ENCODE measurements at places on chromosomes 12 and 14.

DNA sequence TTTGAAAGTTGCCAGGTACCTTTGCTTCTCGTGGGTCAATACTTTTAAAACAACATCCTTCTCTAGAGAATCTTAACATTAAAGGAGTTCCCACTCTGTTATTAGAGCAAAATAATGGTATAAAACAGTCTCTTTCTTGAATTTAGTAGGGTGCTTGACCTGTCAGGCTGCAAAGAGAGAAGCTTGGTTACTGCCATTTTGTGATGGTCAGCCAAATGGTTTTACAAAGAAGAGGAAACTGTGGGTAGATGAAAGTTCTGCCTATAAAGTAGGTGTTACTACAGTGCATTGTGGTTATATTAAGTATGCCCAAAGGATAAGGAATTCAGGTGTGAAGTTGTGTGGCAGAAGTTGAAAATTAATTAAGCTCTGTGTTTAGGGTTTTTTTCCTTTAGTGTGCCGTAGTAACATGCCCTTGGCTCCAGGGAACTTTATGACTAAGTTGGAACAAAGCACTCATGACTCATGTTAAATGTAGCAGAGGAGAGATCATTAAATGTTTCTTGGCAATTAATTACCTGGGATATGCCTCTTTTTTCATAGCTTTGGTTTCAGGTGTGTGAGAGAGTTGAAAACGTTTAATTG lies 354.0 kb upstream of the KITLG start:
- no peak for DNase-seq

DNA sequence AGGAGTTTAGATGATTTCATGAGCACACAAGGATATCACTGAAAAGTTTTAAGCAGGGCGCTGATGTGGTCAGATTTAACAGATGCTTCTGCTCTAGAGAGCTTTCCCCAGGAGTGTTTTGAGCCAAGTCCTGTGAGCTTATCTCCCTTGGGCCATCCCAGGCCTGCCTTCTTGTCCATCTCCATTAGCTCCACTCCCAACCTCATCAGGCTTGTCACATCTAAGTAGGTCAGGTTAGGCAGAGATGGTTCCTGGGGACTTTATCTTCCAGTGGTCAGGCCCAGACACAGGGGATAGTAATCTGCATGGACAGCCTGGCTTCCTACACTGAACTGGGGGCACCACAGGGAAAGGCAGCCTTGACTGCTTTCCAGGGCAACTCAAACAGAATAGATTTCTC lies 145.4 kb upstream of the SRRM4 start:
- DNase-seq: no peak

DNA sequence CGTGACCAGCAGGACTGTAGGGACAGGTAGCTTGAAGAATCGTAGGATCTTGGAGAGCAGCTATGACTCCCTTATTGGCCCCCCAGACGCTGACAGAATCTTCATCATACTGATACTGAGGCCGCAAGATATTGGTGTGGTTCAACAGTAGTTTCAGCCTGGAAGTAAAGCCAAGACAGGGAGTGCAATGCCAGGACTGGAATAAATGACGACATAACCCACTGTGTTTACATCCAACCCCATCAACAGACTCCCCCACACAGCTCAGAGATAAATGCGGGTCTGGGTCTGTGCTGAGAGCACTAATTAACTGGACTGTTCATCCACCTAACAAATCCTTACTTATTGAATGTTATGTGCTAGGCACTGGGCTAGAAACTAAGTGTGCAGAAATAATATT lies 16.6 kb downstream of the NOXRED1 start:
- DNase-seq: no peak

GRCh38 chr12:109718390-109718789 lies 4.8 kb downstream of the FAM222A start:
- no peak for DNase-seq

DNA sequence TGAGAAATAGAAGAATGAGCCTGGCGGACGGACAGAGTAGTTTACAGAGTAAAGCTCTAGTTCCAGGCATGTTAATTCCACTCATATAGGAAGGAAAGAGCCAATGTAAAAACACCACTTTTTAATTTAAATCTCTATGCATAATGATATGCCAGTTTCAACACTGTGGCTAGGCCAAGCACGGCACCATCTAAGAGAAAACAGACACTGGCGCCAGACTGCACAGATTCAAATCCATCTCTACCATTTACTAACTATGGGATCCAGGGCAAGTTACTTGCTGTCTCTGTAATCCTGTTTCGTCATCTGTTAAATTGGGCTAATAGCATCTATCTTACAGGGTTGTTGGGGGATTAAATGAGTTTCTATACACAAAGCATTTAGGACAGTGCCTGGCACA lies 27.5 kb downstream of the RMST start:
- DNase-seq: no peak

DNA sequence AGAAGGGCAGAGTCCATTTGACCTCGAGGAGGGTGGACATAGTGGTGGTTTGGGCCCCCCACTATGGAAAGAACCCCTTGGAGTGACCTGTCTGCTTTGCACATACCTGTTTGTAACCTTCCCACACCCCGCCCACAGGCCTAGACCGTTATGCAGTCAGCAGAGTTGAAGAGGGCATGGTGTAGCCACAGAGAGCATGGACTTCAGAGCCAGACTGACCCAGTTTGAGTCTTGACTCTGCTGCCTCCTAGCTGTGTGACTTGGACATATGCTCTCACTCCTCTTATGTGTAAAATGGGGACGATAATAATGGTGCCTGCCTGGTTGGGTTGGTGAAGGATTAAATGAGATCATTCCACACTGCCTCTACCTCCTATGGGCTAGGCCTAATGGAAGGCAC lies 40.9 kb upstream of the NOS1 start:
- no peak for DNase-seq

- DNase-seq: no peak
These were observed 1.9 kb upstream of the PIWIL1 start for GRCh38 chr12:130335517-130336392.

GRCh38 chr12:19608039-19608438 lies 168.7 kb downstream of the AEBP2 start:
- no peak for DNase-seq

DNA sequence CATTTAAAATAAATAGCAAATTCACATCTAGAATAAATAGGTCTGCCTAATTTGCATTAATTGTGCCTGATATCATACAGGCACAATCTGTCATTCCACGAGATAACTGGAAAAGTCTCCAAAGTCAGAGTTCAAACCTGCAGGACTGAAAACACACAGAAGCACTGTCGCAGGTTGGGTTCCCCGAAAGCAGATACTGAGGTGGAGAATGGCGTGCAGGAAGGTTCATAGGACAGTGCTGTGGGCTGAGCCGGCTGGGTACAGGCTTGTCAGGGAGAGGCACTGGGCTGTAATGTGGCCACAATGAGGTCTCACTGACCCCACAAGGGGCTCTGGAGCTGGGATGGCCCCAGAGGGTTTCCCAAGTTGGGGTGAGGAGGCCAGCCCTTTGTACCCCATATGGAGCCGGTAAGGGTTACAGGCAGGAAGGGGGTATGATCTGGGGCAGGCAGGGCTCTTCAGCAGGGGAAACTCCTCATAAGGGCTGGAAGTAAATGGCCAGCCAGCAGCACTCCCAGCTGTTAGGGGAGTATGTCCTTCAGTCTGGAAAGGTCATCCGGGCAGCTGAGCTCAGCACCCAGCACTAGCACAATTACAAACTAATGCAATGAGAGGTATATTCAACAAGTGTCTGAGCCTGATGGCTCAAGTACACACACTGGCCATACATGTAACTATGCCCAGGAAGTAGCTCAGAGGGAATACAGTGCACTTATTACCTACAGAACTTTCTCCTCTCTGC lies 68.5 kb downstream of the NT5DC3 start:
- DNase-seq: no peak

DNA sequence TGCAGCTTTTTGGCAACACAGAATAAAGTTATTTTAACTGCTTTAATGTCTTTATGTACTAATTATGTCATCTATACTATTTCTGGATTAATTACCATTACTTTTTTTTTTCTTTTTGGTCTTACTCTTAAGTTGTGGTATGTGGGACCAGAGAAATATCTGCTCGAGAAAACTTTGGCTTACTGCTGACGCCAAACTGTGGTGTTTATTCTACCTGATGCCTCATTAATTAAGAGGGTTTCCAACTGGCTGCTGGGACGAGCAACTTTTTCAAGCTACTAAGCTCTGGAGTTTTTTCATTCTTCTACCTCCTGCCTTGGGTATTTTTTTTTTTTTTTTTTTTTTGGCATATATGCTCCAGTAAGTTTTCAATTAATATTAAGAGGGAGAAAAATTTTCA lies 1257.5 kb downstream of the FSCB start:
- DNase-seq: no peak

- DNase-seq: no peak
These were observed 21.0 kb upstream of the PSMC1 start for GRCh38 chr14:90235179-90235976.

Data from vagina (tissue), 2 donors.